Glutamatergic neuron (in vitro differentiated cells): ENCODE measurements at places on chromosomes 2 and 18. TPM values are rescaled to one million over a fixed set of nuclear protein-coding genes. Genes with fewer than 3 reads are reported as not detected.

The ALPP gene
- 0.34 TPM for total RNA-seq

DNA sequence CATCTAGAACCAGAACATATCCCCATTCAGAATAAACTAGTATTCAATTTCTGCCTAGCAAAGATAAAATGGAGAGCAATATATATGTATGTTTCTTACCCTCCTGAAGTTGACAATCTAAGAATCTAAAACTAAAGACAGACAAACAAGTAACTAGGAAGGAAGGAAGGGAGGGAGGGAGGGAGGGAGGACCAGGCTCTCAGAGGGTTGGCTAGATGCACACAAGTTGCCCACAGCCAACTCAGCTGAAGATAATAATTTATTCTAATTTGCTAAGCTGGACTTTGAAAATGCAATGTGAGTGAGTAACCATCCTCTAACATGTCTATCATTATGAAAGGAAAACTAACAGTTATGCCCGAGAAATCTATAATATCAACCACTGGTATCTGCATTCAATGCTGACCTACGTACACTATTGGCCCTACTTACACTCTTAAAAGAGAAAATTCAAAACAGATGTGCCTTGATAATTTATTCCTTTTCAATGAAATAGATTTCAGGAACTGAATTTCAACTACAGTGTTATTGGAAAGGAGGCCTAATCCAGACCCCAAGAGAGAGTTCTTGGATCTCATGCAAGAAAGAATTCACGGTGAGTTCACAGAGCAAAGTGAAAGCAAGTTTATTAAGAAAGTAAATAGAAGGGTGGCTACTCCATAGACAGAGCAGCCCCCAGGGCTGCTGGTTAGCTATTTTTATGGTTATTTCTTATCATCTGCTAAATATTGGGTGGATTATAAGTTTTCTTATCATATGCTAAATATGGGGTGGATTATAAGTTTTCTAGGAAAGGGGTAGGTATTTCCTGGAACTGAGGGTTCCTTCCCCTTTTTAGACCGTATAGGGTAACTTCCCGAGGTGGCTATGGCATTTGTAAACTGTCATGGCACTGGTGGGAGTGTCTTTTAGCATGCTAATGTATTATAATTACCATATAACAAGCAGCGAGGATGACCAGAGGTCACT, 288.5 kb upstream of the SLC39A10 start:
- no peak for DNase-seq

The CCDC142 gene
- total RNA-seq: 28.0 TPM

The C2orf72 gene
- 0.42 TPM for total RNA-seq

The FABP1 gene
- not detected for total RNA-seq

- no peak for DNase-seq
These were observed 160.4 kb downstream of the NUP35 start for GRCh38 chr2:183284606-183285005.

DNA sequence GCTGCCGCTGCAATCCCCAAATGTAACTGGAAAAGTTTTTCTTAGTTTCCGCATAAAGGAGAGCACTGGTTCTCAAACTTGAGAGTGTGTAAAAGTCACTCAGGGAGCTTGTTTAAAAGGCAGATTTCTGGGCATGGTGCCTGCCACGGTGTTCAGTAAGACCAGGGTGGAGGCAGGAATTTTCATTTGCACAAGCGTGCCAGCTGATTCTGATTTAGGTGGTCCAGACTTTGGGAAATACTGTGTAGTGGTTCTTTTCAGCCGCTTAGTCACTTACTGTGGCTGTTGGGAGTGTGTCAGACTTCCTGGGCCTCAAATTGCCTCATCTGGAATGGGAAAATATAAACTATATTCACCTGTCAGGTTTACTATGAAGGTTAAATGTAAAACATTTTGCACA, 788 bp downstream of the ARMC9 start:
- no peak for DNase-seq

DNA sequence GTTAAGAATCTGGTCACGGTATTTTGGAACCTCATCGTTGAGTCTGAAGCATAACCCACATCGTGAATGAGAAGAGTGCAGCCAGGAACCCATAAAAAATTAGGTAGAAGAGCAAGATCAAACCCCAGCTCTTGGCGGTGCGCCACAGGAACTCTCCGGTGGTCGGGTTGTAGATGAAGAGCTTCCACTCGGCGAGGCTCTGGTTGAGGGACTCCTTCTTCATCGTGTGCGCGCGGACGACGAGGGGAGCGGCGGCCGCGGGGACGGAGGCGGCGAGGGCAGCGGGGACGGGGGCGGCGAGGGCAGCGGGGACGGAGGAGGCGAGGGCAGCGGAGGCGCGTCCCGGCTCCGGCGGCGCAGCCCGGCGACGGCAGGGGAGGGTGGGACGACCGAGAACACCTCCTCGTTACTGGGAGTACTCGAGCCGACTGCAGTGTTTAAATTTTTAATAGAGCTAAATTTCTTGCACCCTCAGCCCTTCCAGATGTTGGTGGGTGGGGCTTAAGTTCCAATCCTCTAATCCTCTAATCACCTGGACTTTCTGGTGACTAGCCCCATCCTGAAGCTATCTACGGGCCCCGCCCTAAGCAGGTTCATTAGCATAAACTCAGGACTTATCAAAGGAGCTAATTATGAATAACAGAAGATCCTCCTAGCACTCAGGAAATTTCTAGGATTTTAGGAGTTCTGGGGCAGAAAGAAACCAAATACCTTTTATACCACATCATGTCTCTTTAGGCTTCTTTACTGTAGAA, 20.4 kb upstream of the PAPOLG start:
- peak; percentile 43 for DNase-seq

DNA sequence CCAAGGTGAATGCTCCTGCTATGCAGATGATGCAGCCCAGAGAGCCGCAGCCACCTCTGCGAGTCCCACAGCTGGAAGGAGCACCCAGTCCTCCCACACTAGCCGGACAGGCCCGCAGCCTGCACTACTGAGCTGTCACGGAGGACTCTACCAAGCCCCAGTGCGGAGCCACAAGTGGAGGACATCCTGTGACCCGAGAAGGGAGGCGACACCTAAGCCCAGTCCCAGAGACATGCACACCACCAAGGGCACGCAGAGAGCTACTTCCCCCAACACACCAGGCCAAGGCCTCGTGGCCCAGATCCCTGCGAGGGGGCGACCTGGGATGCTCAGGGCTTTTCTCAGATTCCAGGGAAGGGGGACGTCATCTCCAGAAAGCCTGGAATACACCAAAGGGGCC, 12.9 kb downstream of the HS1BP3 start:
- DNase-seq: no peak

DNA sequence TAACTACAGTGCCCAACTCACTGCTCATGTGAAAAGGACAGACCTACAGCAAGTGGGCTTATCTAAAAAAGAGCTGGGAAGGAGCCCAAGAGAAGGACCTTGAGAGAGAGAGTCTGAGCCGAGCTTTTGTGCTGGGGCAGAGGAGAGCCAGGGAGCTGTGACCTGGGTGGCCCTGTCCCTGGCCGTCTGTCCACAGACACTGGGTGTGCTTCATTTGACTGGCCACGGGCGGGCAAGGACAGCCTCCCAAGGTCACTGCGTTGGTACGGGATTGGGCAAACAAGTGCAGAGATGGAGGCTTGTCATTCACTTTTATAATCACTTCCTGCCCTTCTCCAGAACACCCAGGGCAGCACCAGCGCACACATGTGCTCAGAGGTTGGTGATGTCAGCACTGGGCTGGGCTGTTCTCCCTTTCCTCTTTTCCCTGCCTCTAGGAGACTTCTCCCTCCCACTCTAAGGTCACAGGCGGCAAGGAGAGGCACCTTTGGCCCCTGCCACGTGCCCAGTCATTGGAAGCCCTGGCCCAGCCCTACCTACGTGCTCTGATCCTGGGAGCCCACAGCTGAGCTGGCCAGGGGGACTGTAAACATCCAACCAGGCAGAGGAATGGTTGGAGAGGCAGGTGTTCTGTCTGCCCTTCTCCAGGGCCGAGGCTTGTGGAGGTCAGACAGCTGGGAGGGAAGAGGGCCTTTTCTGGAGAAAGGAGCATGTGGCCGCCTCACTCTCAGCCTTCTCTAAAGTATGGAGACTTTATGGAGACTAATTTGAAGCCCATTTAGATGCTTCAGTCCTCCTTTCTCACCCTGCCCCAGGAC, 6.4 kb upstream of the PSD4 start:
- no peak for DNase-seq

GRCh38 chr2:98912957-98913915, 22.8 kb downstream of the CRACDL start:
- no peak for DNase-seq

- DNase-seq: no peak
These were observed 110.5 kb downstream of the GYPC start for GRCh38 chr2:126766295-126766968.

DNA sequence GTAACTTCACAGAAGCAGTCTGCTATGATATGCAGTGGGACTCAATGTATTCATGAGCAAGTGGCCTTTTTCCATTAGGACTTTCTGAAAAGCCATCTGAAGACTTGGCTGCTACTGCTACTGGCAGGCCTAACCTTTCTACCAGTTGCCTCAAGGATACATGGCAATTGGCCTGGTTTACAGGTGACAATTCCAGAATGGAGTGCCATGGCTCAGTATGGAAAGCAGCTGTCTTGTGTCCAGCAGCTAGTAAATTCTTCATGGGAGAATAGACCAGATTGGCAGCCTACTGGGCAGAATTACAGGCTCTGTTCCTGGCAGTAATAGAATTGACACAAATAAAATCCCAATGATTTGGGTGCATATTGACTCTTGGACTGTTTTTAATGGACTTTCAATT, 12.6 kb upstream of the TMX3 start:
- DNase-seq: no peak

The KCNF1 gene
- total RNA-seq: 7.7 TPM

DNA sequence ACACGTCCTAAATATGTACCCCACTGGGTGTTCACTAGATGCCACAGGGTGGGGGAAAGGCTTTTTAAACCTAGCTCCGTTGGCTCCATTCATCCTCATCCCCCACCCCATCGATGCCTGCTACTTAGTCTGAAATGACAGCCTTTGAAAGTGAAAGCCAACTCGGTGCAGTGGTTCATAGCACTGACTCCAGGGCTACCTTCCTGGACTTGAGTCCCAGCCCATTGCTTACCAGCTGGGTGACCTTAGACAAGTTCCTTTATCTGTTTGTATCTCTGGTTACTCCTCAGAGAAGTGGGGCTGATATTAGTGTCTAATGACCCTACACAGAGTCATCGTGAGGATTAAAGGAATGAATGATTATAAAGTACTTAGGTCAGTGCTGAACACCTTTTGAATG, 24.4 kb downstream of the EHD3 start:
- DNase-seq: no peak

GRCh38 chr2:199449455-199449854, 8.3 kb downstream of the SATB2 start:
- no peak for DNase-seq

The TMEM17 gene
- 0.91 TPM for total RNA-seq

DNA sequence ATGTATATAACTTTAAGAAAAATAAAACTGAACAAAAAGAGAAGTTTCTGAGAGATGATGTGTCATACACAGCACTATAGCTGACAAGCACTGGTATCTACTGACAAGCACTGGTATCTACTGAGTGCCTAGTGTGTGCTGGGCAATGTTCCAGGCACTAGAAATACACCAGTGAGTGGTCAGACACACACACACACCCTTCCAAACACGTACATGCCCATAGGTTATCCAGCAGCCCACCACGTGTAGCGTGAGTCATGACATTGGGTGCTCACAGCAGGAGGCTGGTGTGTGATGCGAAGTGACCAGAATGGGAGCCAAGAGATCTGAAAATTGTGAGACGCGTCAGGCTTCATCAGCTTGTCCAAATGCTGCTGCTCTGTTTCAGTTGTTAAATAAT, 12.2 kb upstream of the GNAL start:
- no peak for DNase-seq

GRCh38 chr18:11981192-11981542, at the start of gene IMPA2:
IMPA2 (plus strand) TSS chr18:11981507; CDS start chr18:11981670, 163 bp downstream.
- no peak for DNase-seq

- DNase-seq: no peak
These were observed 149.1 kb upstream of the GATA6 start for GRCh38 chr18:22020127-22020866.

The KYNU gene
- not detected for total RNA-seq

GRCh38 chr18:24602201-24602600, 141.8 kb downstream of the HRH4 start:
- no peak for DNase-seq

The CDH20 gene
- 0.47 TPM for total RNA-seq

The RAB3GAP1 gene
- total RNA-seq: 30.7 TPM

DNA sequence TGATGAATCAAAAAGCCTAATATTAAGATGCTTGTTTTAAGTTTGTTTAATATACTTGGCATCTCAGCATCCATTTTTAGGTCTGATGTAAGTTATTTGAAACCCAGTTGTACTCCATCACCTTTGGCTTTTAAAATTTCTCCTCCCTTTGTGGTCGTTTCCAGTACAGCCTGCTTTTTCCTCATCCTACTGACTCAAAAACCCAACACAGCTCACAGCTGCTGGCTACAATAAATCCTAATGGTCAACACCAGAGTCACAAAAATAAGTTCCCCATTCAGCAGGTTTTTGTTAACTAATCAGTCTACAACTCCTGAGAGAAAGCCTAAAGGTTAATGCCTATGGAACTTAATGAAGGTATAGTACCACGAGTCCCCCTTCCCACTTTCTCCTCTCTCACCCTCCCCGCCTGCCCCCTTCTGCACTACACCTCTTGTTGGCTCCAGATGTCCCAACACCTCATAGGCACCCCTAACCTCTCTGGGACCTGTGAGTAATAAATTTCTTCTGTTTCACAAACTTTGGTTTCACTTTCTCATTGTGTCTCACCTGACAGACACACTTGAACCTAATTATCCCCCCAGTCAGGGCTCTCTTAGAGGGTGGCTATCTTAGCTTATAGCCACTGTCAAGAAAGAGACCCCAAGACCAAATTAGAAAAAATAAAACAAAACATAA, 148.6 kb downstream of the GALNT1 start:
- no peak for DNase-seq

The GDF7 gene
- not detected for total RNA-seq

- no peak for DNase-seq
These were observed 2.7 kb downstream of the SLC4A3 start for GRCh38 chr2:219629976-219630695.

DNA sequence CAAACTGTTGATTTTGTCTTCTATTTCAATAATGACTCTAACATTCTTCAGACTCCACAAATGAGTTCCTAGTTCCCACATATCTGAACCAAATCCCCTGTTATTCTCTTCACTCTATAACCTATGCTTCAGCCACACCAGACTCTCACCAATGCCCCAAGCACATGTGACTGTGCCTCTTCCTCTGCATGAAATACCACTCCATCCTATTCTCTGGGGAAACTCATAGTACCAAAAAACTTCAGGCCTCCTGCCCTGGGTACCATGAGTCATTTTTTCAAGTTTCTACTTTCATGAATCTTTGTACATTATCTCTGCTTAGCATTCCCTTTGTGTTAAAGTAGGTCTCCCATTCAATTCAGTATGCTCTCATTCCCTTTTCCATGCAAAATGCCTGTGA, 353.2 kb downstream of the ZEB2 start:
- DNase-seq: no peak

GRCh38 chr2:29443151-29443550, 327.9 kb downstream of the CLIP4 start:
- DNase-seq: no peak

GRCh38 chr2:106931717-106932335, 45.9 kb upstream of the ST6GAL2 start:
- DNase-seq: no peak

The ARHGAP28 gene
- 36.8 TPM for total RNA-seq

The PLGLB2 gene
- total RNA-seq: 0.86 TPM
